Stimulated activated CD4-positive, alpha-beta T cell treated with anti-CD3 and anti-CD28 coated beads, Interleukin-1b, Interleukin-23, amount 100 ng/mL, for 1 hour (primary cell): ENCODE measurements at places on chromosomes 7 and 10.

DNA sequence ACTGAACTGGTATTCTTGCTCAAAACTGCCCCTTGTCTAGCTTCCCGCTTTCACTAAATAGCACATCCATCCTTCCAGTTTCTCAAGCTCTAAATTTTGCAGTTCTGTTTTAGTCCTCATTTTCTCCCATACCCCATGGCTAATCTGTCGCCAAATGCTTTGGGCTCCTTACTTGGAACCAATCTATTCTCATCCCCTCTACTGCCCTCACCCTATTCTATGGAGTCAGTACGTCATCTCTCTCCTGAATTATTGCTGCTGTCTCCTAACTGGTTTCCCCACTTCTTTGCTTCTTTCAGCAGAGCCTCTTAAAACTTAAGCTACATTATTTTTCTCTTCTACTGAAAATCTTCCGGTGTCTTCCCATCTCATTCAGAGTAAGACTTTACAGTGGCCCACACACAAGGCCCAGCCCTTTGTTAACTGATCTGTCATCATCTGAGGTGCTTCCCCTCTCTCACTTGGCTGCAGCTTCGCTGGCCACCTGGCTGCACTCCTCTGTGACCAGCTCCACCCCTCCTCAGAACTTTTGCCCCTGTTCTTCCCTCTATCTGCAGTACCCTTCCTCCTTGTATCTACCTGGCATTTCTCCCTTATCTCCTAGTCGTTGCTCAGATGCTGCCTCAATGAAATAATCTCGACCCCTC is 9.9 kb downstream of the STARD3NL start:
- no peak for DNase-seq

DNA sequence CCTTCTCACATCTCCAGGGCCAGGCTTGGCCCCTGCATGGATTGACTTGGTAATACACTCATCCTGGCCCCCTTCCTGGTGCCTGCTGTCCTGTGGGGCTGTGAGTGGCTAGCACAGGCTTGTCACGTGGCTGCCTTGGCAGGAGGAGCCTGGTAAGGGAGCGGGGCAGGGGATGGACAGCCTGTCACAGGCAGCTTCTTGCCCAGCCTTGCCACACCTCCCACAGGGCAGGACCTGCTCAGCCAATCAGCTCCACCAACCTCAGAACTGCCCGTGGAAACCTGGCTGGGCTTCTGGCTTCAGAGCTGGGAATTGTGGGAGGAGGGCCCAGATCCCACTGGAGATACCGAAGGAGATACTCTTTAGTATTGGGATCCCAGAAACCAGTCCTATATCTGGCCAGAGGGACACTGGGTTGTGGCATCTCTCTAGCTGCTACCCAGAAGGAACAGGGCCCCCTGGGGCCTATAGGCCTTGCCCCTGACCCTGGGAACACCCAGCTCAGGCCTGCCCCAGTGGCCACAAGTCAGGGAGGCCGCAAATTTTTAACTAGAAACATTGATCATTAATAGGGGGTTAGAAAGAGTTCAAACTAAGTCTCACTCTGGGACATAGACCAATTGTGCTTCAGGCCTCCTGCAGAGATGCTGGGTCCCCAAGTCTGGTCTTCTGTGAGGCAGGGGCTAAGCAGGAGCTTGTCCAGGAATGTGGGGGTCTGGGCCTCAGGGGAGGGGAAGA is at the start of gene HOGA1:
HOGA1 (plus strand) TSS at position 330 of the 738 bp plus-strand sequence; CDS start at position 645, 315 bp downstream.
- DNase-seq, result no peak

DNA sequence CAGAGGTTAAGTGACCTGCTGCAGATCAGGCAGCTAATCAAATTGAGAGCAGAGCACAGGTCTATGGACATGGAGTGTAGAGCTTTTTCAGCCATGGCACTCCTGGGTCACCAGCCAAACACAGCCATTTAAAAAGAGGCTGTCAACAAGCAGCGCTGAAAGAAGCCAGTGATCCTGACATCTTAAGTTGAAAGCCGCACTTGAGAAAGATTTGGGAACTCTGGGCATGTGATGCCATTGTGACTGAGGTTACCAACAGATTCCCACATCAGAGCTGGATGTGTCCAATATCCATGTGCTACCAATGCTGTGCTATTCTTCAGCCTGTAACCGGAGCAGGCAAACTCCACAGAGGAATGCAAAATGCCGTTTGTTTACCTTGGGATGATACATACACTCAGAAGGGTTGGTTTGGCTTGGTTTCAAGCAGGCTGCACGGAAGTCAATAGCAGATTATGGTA is 56.2 kb upstream of the ABLIM1 start:
- no peak for DNase-seq

DNA sequence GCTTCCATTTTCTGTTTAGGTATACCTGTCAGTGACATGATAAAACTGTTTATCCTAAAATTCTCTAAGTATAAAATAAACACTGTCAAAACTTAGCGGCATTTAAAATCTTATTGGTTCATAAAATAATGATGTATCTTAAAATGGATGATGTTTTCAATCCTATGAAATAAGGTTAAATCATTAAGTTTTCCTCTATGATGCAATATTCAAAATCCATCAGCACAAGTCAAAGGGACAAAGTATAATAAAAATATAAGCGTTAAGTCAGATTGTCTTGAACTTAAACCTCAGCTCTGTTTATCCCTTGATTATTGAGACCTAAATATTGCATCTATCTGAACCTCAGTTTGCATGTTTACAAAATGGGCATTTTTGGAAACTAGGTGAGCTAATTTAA is 46.6 kb upstream of the NCAPG2 start:
- DNase-seq, result no peak

- no peak for DNase-seq
These were observed 49.2 kb upstream of the ZMIZ1 start for GRCh38 chr10:79019441-79020014.

- DNase-seq, result no peak
These were observed 5.0 kb downstream of the SEPTIN7 start for GRCh38 chr7:35805876-35806275.

DNA sequence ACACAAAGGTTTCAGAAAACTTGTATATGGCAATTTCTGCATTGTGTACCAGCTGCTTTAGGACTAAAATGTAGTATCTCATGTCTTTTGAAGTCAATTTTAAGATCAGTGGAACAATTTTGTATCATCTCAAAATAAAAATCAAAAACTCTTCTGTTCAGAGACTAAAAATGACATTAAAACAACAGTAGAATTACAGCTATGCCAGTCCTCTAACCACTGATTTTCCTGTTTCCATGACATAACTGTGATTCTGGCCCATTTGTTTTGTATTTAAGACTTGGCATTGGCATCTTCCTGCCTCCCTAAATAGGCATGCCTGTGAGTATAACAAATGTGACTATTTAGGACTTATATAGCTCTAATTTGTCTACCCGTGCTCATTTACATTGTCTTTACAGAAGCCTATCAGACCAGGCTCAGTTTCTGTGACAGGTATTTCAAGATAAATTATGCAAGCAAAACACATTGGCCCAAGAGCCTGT is 29.1 kb upstream of the VPS41 start:
- DNase-seq, result no peak

DNA sequence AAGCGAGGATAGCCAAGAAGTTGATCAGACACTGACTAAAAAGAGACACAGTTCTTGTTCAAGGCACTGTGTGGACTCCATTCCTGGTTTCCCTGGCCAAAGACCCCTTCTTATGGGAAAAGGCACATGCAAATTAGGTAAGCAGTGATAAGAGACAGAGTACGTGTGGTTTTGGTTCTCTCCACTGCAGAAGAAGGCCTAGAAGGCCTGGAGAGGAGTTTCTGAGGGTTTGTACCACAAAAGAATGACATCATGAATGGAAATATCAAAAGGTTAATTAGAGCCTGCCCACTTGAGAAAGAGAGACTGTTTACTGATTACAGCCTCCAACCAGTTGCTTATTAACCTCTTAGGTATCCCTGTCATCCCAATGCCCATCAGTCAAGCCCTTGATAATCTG is 137.5 kb downstream of the ZNF365 start:
- DNase-seq, result no peak

- DNase-seq, result no peak
These were observed 21.6 kb downstream of the PTER start for GRCh38 chr10:16458166-16458955.

- DNase-seq, result no peak
These were observed 160.8 kb upstream of the NPSR1 start for GRCh38 chr7:34497153-34497777.

- no peak for DNase-seq
These were observed 49.1 kb upstream of the SEMA3C start for GRCh38 chr7:80967917-80968297.

DNA sequence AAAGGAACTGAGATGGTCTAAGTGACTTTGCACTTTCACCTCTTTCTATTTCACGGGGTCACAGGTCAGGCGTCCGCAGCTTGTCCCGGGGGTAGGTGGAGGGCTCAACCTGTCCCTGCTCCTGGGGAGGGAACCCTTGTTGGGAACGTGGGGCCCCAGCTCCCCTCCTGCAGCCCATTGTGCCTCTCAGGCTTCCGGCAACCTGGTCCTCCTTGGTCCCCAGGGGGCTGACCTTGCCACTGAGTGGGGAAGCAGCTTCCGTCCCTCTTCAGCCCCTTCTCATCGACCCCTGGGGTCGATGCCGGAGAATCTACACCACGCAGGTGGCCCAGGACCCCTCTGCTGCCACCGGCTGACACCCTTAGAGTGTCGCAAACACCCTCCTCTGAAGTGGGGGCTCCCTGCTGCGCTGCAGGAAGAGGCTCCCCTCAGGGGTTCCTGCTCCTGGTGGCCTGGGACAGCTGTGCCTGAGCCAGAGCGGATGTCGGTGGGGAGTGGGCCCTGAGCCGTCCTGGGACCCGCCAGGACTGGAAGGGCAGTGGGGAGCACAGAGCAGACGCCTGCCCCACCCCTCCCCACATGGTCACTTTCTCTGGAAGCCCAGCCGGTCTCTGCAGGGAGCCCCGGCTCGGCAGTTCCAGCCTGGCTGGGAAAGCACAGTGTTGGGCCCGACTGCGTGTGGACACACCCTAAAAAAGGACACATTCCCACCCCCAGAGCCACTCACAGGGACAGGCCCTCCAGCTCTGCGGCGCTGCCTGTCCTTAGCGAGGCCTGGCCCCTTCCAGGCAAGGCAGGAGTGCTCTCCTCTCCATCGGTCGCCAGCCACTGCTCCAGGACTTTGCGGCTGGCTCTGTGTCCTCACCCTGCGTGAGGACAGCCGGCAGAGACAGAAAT is 357.5 kb upstream of the SHH start:
- no peak for DNase-seq

DNA sequence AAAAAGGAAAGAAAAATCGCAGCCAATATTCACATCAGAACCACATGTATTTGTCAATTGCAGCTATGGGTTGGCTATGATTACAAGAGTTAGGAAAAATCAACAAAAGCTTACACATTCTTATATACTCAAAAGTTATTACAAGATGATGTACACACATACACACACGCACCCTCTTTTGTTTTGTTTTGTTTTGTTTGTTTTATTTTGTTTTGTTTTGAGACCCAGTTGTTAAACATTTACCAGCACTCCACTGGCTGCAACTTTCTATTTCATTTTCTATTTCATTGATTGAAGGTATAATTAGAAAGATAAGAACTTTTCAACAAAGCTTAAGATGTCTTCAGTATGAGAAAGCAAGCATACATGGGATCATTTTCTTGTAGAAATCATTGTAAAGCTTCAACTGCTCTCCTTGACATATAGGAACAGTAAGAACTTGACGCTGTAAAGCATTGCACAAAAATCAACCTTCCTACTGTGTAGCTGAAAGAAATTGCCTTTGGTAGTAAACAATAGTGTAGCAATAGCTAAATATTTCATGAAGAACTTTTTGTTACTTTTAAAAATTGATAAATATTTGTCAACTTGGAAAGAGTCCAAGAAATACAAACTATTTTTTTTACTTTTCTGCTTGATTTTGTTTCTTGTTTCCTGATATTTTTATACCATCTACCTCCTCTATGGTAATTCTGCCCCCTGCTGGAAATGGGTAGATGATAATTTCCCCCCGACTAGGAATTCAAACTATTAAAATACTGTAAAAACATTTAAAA is 205.9 kb downstream of the MBL2 start:
- no peak for DNase-seq

- no peak for DNase-seq
These were observed 311.4 kb upstream of the LRGUK start for GRCh38 chr7:133815611-133816210.

DNA sequence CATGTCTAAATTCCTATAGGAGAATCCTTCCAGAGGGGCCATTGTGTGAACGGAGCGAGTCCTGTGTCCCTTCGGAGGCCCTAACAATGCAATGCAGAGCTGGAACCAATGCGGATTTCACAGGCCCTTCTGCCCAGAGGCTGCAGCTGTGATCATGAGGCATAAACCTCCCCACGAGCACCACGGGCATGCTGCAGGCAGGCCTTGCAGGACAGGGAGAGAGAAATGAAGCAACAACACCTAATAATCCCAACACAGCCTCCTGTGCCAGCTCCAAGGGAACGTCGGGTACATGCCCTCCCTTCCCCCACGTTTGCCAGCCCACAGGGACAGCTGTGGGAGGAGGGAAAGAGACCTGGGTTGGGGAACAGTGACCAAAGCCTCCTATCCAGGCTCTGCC is 74.4 kb downstream of the TNS3 start:
- no peak for DNase-seq

GRCh38 chr7:149232362-149232761 is 7.1 kb upstream of the ZNF212 start:
- DNase-seq, result no peak

- no peak for DNase-seq
These were observed 5.3 kb upstream of the DHTKD1 start for GRCh38 chr10:12063483-12063818.

DNA sequence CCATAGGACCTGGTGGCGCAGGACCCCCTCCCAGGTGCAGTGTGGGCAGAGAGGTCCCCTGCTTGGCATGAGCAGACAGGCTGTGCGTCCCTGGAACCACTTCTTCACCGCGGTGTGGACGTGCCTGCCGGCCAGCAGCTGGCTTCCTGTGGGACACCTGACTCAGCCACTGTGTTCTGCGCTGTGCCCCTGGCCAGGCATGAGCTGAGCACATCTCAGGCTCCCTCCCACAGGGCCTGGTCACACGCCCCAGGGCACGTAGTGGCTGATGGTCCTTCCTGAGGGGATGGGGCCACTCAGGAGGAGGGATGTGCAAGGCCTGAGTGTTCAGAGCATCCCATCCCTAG is 3.5 kb upstream of the DEPP1 start:
- DNase-seq, result no peak

GRCh38 chr10:2145491-2145890 is 408.2 kb upstream of the ADARB2 start:
- no peak for DNase-seq

DNA sequence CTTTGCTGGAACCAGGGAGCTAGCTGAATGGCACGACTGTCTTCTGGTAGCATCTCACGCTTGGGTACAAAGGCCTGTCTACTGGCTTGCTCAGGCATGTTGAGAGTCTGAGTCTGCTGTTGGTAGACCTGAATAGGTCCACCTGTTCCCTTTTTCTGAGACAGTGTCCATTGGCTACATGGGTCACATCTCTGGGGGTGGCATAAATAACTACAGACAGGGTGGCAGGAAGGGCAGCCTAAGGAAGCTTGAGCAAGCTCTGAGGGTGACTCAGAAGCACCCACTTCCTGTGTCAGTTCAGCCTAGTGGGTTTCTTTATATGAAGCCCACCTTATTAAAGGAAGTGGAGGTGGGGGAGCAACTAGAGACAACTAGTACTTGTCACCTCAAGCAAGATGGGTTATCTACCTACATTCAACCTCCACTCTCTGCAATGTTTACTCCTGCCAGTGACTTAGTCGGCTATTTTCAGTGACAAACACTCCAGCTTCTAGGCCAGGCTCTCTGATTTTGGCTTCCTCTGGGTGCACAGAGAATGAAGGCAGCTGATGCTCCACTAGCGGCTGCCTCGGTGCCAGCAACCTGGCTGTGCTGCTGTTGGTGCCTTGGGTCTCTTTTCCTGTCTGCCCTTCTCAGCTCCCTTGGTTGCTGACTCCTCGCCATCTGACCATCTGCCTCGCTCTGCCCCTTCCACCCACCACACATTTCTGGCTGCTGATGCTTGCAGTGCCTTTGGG is 5.7 kb upstream of the ZYX start:
- no peak for DNase-seq

- DNase-seq, result no peak
These were observed 373.1 kb downstream of the THSD7A start for GRCh38 chr7:11458736-11459483.
